ENCODE measurements at places on chromosomes 2 and 18.

DNA sequence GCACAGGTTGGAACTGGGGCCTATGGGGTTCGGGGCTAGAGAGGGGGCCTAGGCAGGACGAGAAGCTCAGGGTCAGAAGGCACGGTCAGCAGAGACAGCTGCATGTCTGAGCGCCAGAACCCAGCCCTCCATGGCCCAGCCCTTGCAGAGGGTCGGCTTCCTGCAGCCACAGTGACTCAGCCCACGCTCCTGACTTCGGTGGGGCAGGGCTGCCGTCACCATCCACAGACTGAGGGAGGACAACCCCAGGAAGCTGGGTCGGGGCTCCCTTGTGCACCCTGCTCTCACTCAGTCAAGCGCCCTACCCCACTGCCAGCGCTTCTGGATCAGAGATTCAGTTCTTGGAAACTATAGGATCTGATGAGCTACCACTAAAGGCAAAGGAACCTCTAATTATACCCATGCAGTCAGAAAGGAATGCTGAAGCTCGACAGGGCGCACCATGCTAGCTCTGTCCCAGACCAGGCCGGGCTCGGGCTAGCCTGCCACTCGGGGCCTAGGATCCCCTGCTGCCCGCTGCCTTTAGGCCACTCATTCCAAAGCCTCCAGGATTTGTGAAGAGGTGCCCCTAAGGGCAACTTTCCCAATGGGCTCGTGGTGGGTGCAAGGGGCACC, 3.0 kb downstream of the ACTR1B start:
- DNase-seq = peak; percentile 19

- DNase-seq = no peak
Measured at GRCh38 chr2:233680361-233681045, 1.2 kb upstream of the UGT1A7 start.

GRCh38 chr2:196341277-196341841, 170.0 kb upstream of the STK17B start:
- DNase-seq = no peak

DNA sequence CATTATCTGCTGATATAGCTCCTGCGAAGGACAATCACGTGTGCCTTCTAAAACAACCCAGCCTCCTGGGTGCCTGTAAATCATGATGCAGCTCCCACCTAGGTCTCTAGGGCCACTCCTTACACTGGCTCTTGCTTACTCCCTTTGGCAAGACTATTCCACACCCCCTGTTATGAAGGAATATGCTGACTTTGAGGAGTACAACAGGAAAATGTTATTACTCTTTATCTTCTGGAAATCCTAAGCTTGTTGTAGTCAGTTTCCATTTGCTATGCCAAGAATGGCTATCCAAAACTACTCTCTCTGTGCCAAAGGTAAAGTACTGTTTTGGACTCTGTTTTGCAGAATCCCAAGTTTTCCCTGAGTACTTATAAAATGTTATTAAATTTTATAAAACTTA, 7.7 kb downstream of the SGO2 start:
- no peak for DNase-seq

DNA sequence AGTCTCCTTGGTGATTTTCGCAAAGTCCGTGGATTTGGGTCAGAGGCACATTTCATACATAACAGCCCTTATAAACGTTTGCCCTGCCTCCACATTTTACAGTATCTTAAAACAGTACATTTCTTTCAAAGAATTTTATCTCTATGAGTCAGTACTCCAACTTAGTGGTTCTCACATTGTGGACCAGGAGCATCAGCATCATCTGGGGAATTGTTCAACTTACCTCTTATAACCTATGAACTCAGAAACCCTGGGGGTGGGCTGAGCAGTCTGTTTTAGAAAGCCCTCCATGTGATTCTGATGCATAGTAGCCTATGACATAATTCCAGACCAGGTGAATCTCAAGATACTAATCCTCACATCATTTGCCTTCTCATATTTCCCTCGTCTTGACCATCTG, 12.4 kb downstream of the SUPT7L start:
- no peak for DNase-seq

DNA sequence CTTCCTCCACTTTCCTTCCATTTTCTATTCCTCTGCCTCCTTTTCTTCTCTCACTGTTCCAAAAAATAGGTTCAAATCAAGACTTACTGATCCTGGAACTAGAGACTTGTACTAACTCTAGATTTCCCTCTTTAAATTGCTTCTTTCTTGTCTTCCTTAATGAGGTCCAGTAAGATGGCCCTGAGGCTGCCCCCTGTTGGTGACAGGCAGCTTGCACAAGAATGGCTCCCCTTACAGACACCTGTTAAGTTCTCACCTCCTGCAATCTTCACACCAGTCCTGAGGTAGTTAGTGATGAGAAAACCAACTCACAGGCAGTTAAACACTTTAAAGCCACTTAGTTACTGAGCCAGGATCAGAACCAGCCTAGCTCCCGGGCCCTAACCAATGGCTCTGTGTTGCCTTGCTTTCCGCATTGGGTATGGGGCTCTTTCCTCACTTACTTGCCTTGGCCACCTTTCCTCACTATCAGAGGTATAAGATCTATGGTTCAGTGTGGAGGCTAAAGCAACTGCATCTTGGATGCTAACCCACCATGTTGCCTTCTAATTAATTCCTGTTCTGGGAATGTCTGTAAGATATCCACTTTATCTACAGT, 130.6 kb downstream of the AKAIN1 start:
- peak; percentile 13 for DNase-seq

DNA sequence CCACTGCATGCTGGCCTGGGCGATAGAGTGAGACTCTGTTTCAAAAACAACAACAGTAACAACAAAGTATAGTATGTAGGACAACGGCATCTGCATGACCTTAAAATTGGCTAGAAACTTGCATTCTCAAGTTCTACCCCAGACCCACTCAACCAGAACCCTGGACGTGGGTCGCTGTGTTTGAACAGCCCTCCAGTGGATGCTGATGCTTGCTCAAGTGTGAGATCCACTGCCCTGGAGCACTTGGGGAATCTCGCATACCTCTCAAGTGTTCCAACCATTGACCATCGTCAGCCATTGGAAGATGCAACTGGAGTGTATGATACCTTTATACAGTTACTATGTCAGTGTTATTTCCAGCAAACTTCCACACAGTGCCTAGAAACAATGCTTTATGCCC, 435.9 kb downstream of the DCDC2C start:
- DNase-seq = no peak

GRCh38 chr2:75012080-75012479, 53.6 kb downstream of the POLE4 start:
- DNase-seq = no peak

- DNase-seq = no peak
Measured at GRCh38 chr2:54605836-54606235, 117.6 kb upstream of the EML6 start.

DNA sequence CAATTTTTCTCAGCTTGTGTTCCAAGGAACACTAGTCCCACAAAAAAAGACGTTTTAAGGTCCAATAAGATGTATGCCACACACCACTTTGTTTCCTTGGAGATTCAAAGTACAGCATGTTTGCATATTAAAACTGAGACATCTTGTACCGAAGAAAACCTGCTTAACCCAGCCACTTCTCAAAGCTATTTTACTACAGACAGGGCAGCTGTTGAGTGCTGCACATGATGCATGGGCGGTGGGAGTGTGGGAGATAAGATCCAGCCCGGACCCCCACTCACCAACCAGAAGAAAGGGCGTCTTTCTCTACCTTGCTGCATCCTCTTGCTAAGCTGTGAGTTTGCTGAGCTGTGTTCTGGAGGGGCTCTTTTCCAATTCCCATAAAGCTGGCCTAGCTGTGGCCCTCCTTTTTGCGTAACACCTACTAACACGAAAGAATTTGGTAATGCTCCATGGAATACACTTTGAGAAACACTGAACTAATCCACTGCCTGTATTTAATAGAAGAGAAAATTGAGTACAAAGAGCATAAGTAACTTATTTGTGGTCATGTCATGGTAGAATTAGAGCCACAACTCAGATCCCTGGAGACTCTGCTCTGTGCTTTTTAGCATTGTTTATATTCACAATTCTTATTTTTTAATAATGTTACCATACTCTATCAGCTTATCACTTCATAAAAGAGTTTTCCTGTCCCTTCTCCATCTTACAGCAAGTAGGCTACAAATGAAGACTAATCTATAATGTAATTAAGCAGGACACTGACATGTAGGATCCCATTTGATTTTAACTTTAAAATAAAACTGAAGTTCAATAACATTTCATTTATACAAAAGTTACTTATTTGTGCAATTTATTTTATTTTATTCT, 90.0 kb downstream of the PLEKHM3 start:
- no peak for DNase-seq

GRCh38 chr2:9807555-9808305, 35.5 kb upstream of the TAF1B start:
- DNase-seq = no peak

DNA sequence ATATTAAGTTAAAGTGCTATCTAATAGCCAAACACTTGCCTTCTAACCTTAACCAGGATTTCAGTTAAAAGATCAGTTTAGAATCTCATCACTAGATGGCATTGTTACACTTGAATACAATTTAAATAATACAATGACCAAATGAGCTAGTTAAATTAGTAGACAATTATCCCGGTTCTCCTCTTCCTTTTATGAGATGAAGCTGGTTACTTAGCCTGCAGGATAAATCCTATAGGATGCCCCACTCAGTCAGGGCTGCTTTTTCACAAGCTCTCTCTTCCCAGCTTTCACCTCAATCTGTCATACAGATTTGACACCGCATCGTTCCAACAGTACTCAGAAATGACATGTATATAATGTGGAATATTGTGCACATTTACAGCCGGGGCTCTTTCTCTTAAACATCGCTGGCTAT, 678.8 kb downstream of the KCNJ3 start:
- DNase-seq = peak; percentile 7

GRCh38 chr2:30716123-30716900, 90.9 kb downstream of the CAPN13 start:
- DNase-seq = no peak

DNA sequence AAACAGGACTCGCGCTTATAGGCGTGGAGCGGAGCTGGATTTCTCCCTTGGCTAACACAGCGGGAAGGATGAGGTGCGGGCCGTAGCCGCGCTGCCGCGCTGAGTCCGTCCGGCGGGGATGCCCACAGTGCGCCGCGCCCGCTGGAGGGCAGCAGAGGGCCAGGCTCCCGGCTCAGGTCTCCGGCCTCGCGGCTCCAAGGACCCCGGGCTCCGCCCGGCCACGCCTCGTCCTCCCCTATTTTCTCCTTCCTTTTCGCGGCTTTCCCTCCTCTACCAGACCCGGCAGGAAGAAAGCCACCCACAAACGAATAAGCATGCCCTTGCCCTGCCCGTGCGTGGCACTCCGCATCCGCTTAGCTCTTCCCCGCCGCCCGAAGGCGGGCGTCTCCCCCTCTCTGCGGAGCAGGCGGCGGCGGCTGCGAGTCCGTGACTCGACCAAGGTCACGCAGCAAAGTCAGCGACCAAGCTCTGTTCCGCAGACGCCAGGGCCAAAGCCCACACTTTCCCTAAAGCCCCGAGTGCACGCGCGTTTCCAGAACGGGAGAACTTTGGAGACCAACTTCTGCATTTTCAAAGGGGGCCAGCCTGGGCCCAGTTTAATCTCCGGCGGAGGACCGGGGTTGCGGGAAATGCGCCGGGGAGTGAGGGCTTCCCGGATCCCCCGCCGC, 48.5 kb downstream of the KCNIP3 start:
- DNase-seq = peak; percentile 63

DNA sequence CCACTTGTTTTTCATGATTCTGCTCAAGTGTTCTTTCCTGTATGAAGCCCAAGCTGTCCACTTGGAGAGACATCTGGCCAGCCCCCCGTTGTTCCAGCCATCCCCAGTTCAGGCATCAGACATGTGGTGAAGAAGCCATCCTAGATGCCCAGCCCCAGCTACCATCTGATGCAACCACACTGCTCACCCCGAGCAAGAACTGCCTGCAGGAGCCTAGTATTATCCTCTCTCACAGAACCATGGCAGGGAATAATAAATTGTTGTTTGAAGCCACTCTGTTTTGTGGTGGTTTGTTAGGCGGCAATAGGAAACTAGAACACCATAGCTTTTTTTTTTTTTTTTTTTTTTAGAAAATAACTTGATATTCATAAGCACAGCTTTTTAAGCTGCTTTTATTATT, 19.5 kb upstream of the DARS1 start:
- DNase-seq = no peak

DNA sequence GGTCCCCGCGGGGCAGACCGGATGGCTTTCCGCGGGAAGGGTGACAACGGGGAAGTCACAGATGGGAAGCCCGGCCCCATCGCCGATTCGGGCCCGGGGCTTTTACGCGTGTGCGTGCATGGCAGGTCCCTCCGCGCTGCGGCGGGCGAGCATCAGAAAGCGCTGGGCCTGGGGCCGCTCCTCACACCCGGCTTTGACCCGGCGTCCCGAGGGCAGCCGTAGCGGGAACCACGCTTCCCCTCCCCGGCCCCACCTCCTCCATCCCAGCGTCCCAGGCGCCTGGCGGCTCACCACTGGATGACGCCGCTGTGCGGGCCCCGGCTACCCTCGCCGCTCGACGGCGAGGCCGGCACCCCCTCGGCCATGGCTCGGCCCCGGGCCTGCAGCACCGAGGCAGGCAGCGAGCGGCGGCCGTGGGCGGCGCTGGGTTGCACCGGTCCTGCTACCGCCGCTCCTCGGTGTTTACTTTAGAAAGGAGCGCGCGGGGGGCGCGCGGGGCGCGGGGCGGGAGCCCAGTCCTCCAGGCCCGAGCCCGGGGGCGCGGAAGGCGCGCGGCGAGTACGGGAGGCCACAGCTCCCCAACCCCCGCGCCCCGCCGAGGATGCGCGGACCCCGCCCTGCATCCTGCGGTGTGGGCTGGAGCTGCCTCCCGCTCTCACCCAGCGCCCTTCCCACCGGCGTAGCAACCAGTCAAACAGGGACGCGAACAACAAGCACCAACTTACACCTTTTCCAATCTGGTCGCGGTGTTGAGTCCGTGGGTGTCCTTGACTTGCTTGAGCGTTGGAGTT, 806 bp downstream of the RFX8 start:
- DNase-seq = peak; percentile 6

DNA sequence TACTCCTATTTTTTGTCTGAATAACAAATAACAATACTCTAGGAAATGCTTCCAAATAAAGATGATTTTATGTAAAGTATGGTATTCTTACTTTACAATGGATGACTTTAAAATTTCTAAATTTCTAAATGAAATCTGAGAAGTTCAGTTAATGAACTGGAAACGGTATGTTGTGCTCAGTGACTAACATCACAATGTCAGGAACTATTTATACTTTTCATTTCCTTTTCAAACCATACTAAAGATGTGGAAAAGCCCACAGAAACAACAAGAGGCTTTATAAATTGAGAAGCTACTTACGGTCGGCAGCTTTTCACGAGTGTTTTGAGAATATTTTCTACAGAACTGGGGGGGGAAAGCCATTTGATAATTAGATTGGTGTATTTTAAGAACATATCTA, 31.1 kb downstream of the PSME4 start:
- DNase-seq = no peak

DNA sequence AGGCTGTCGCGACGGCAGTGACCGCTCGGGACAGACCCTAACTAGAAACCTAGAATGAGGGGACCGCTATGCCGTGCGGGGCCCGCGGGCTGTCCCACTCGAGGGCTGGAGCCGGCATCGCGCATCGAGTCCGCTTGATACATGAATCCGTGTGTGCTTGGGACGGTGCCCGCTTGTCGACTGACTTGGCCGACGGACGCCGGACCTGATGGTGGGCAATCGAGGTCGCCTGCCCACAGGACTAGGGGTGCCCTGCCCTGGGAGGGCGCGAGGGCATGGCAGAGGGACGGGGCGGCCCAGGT, 749 bp upstream of the PTMA start:
- no peak for DNase-seq

- DNase-seq = no peak
Measured at GRCh38 chr18:56823986-56824565, 172.9 kb downstream of the WDR7 start.

Data from CD4-positive, alpha-beta T cell (primary cell).